Stimulated activated effector memory CD8-positive, alpha-beta T cell treated with anti-CD3 and anti-CD28 coated beads, Interleukin-12 subunit alpha, Interleukin-12 subunit beta, amount 100 ng/mL, for 72 hours (primary cell): ENCODE measurements at places on chromosomes 4 and X.

GRCh38 chr4:166658585-166658984 lies 575.7 kb downstream of the SPOCK3 start:
- DNase-seq: no peak

GRCh38 chr4:24690436-24690835 lies 104.9 kb upstream of the SOD3 start:
- DNase-seq: no peak

DNA sequence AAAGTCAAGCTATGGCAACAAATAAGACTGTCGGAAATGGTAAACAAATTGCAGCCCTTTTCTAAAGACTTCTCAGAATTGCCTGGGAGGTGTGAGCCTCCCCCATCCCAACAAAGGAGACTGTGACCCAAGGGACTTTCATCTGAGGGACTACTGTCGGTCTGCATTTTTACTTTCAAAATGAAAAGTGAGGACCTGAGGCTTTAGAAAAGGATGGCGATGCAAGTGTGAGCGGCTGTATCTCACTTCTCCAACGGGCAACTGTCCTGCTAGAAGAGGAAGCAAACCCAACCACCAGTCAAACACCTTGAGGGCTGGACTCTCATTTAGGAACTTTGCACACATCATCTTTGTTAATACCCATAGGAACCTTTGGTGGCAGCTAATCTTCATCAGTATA lies 62.6 kb upstream of the CLNK start:
- DNase-seq: no peak

DNA sequence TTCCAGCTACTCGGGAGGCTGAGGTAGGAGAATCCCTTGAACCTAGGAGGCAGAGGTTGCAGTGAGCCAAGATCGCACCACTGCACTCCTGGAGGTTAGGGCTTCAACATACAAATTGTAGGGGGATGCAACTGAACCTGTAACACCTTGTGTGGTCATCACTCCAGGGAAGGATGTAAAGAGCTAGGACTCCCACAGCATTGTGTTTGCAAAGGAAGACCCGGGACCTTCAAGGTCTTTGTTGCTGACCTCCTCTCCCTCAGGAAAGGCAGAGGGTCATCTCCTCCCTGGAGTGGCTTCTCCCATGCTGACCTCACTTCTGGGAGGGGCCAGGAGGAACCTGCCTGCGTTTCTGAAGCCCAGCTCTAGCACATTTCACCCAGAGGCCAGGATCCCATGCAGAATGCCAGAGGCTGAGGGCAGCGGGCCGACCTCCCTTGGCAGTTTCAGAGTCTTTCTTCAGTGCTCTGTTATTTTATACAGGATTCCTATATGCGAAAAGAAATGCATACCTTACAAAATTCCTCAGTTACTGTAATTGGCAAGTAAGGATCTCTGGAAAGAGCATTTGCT lies 80.2 kb downstream of the HTRA3 start:
- no peak for DNase-seq

- no peak for DNase-seq
These were observed 2.2 kb downstream of the KIT start for GRCh38 chr4:54659749-54660535.

DNA sequence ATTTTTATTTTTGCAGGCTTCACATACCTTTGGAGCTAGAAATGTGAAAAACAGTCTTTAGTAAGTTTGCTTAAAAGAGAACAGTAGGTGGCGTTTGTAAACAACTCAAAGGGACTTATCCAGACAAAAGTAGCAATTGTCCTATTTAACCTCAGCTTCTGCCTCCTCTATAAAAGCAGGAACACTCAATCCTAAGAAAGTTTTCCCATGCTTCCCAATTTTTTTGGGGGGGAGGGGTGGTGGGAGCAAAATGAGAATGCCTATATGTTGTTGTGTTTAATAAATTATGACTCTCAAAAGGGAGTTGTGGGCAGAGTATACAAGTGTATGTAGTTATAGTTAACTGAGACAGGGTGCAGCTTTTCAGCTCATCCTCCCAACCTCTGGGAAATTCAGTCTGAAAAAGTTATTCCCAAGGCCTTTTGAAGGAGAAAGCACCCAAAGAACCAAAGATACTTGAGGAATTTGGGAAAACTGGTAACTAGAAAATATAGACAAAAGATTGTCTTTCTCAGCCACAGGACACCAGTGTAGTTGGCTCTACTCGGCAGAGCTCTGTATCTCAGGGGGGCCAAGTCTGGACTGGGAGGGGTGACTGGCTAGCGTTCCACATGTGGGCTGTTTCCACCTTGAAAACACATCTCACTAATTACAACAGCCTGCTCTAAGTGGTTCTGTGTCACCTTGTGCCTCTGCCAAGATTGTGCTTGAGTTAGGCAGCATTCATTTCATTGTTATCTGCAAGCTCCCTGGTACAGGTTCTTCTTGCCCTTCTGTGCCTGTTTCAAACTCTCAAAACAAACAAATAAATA lies 2.8 kb downstream of the SFRP2 start:
- DNase-seq: no peak

DNA sequence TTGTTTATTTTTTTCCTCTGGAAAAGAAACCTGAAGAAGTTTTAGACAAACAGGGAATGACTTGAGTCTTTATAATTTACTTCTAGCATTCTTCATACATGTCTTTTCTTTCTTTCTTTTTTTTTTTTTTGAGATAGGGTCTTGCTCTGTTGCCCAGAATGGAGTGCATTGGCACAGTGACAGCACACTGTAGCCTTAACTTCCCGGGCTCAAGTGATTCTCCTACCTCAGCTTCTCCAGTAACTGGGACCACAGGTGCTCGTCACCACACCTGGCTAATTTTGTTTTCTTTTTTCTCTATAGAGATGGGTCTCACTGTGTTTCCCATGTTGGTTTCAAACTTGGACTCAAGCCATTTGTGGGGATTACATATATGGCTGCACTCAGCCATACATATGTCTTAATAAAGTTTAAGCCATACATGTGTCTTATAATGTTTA lies 71.8 kb downstream of the RAPGEF2 start:
- no peak for DNase-seq

DNA sequence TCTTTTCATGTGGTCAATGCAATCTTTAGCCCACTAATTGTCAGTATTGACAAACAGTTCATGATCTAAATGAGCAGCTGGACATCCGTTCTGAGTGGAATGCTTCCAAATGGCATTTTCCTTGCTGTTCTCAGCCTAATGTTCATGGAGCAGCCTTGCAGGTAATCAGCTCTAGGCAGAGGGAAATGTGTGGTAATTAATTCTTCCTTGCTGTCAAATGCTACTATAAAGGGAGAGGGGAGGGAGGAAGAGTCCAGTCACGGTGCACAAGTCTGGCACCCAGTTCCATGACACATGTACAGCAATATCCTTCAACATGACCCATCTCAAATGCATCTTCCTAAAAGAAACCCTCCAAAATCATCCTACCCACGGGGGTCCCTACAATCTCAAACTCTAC lies 88.5 kb downstream of the LDB2 start:
- DNase-seq: no peak

DNA sequence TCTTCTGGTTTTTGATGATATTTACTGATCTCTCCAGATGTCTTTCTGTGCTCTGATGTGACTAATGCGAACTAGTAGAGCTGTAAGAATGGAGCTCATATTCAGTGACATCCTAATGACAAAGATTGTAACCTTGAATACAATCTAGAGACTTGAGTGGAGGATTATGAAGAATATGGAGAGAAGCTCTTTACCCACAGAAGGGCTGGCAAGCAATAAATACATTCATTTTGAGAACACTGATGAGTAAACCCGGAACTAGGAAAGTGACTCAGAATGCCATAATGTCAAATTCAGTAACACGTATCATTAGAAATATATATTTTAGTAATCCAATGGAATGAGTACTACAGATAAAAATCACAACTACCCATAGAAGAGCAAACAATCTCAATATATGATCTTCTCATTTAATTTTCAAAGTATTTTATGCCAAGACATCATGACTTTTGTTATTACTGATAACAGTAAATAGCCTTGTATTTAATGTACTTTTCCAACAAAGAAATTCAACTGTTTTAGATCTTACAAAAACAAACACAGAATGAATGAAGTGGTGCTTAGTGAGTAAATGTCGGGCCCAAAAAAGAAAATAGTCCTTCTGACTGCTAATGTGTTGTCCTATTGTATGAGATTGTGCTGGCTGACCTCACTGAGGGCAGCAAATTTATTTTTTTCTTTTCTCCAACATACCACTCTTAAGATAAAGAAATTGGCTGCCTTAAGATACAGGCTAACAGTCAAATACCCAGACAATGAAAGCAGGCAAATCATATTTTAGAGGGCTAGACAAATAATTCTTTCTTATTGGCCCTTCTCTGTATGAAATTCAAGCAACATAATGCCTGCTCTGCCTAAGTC lies 49.2 kb upstream of the HDAC8 start:
- no peak for DNase-seq

GRCh38 chrX:48540028-48540375 lies 488 bp downstream of the TBC1D25 start:
- DNase-seq: peak; percentile 78

GRCh38 chrX:149499766-149500165 lies 5.3 kb downstream of the IDS start:
- DNase-seq: no peak

GRCh38 chrX:107484002-107484726 lies 34.7 kb downstream of the FRMPD3 start:
- DNase-seq: no peak

- no peak for DNase-seq
These were observed 117.1 kb downstream of the UNC5C start for GRCh38 chr4:95431678-95432077.

GRCh38 chr4:12897954-12898353 lies 586.2 kb downstream of the RAB28 start:
- DNase-seq: no peak

- DNase-seq: no peak
These were observed 178.6 kb downstream of the TRAM1L1 start for GRCh38 chr4:116906758-116907157.

GRCh38 chr4:163353054-163353453 lies 9.4 kb downstream of the NPY5R start:
- DNase-seq: no peak

DNA sequence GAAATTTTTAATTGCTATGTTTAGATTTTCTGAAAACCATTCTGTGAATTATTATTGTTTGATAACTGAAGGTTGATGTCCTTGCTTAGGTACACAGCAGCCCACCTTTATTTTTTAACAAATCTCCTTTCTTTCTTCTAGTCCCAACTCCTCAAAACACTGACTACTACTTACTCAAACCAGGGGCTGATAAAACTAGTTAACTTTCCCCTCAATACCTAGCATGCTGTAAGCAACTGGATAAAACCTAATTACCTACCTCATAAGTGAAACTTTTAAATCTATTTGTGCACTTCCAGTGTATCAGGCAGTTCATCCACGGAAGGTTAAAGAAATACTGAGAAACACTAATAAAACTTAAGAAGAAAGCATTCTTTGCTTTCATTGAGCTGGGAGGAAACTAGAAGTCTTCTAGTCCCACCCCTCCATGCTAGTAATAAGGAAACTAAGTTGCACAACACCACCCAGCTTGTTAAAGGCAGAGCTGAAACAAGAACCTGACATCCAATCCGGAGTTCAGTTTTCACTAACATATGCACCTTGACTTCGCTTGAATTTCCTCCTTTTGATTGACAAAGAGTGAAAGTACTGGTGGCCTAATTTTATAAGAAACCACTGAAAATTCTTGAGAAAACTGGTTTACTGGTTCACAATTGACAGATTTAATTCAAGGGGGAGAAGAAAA lies 180.2 kb upstream of the TET2 start:
- DNase-seq: no peak

DNA sequence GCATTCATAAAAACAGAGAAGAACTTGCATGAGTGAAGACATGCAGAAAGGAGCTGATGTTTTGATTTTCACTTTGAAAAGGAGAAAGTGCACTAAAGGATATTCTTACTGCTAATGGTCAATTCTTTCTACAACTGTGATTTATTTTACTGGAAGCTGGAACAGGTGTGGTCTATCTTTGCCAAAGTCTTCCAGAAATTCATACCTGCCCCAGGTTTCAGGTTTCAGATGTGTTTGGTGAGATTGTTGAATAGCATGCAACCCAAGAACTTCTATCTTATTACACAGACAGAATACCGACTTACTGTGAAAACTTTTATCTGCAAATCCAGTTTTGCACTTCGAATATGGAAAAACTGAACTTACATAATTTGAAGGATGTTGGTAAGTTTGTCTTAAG lies 388.3 kb downstream of the PDGFC start:
- DNase-seq: no peak

- no peak for DNase-seq
These were observed 66.8 kb upstream of the SH3RF1 start for GRCh38 chr4:169337510-169337909.

GRCh38 chr4:101977076-101977475 lies 186.5 kb downstream of the BANK1 start:
- DNase-seq: no peak

DNA sequence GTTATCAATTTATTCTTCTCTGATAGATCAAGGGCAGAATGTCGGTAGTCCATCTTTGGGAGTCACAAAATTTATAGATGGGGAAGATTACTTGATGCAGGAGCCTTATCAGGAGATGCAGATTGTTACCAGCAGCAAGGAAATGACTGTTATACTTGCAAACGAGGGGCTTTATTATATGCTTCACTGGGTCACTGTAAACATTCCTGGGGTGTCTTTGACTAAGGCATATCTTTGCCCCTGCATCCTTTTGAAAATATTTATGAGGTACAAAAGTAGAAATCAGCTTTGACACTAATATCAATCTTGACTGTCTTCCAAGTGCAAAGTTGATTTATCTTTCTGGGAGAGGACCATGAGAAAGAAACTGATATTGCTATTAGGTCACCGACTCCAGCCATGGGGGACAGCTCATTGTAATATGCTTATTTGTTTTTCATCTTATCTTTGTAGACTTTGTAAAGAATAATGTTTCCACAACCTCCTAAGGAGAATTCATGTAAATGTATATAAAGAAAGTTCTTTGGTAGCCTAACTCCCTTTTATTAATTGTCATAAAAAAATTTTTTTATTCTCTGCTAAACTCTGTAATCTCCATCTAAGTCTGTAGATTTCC lies 177.3 kb upstream of the EMCN start:
- no peak for DNase-seq

DNA sequence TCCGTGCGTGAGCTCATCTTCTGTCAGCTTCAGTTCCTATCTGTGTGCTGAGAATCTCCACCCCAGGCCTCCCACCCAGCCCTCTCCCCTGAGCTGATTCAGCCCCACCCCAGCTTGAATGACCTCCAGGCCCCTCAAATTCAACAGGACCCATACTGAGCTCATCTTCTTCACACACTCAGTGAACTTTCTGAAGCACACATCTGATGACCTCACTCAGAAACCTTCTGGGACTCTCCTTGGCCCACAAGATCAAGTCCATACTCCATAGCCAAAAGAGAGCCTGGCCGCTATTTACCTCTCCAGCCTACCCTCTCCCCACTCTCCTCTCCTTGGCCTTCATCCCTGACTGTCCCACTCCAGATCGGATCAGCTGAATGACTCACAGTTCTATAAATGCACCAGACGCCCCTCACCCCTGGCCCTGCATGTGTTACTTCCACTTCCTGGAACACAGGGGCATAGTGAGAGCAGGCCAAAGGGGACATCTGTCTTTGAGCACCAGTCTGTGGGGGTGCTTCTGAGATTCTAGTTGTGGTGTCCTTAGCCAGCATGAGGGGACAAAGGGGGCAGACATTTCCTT lies 62.5 kb downstream of the PJA1 start:
- no peak for DNase-seq

GRCh38 chr4:1683261-1683735 lies 815 bp downstream of the FAM53A start:
- no peak for DNase-seq
